ENCODE measurements at places on chromosomes 3 and 15.

DNA sequence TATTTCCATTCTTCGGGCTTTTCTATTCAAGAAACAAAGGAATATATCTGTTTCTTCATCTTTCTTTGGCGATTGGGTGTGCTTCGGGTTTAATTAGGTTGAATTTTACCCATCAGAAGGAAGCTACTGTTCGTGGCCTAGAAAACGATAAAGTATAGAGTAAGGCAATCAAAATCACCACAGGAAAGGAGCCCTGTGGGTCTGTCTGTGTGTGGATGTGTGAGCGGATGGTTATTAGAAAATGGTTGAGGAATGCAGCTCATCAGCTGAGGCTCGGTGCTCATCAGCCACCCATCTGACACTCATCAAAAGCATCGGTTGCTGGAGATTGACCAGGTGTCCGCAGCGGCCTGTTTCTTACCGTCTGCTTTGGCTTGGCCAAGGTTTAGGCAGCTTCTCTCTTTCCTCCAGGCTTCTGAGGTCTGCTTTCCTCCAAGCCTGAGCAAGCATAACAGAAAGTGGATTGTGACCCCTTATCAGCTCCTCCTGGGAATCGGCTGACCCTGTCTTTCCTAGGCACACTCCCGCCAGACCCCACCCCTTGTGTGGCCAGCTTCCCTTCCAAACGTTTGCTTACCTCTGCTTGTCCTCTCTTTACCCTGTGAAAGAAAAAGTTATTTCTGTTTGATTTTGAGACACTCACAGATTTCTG lies 17.6 kb upstream of the ISLR start:
- DNase-seq, result no peak

GRCh38 chr3:171354049-171354705 lies 106.0 kb downstream of the TNIK start:
- no peak for DNase-seq

DNA sequence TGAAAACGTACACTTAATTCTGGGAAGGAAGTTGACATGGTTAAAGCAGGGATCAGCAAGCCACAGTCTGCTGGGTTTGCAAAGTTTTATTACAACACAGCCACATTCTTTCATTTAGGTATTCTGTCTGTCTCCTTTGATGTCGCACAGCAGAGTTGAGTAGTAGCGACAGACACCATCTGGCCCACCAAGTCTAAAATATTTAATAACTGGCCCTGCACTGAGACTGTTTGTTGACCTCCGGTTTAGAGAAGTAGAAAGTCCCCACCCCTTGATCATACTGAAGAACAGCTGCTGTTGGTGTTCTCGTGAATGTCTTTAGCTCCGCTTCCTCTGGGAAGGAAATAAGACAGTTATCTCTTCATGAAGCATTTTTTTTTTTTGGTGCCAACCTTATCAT lies 66.2 kb downstream of the MCTP2 start:
- DNase-seq, result no peak

GRCh38 chr15:67335026-67335425 lies 80.4 kb downstream of the IQCH start:
- DNase-seq, result no peak
